Effector memory CD8-positive, alpha-beta T cell (primary cell): ENCODE measurements at places on chromosomes 2 and 18.

- DNase-seq, result no peak
Observed at GRCh38 chr18:49666045-49666775, 104.4 kb downstream of the LIPG start.

- DNase-seq, result no peak
Observed at GRCh38 chr2:206558492-206558891, 83.8 kb upstream of the FAM237A start.

DNA sequence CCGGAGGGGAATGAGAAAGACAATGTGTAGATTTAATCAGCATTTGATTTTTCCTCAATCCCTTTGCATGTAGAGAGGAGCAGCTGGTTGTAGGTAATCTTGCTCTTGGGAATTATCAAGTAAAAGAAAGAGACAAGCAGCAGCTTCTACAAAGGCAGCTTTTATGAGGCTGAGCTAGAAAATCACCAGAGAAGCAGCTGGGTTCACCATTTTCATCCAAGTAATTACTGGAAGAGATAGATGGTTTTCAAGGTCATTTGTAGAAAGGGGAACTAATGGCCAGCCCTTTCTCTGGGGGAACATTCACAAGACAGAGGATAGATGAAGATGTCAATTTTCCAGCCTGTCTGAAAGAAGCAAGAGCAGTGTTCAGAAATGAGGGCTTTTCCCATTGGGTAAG, 113.0 kb downstream of the RND3 start:
- DNase-seq, result no peak

GRCh38 chr2:102424754-102425153, 1.8 kb downstream of the IL18RAP start:
- DNase-seq, result no peak

- no peak for DNase-seq
Observed at GRCh38 chr2:80299661-80300060, 4.9 kb downstream of the LRRTM1 start.
